ENCODE measurements at places on chromosomes 11 and 22.

DNA sequence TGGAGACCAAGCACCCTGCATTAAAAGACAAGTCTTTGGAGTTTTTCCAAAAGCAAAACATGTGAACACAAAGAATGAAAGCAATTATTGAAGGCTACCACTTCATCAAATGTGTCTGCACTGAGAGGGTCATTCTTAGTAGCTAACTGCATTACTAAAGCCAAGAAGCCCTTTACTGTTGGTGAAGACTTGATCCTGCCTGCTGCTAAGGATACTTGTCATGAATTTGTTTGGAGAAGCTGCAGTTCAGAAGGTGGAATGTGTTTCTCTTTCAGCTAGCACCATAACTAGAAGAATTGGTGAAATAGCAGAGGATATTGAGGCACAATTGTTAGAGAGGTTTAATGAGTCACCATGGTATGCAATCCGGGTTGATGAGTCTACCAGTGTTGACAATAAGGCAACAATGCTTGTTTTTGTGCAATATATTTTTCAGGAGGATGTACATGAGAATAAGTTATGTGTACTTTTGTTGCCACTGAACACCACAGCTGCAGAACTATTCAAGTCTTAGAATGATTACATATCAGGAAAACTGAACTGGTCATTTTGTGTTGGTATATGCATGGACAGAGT is 457.3 kb upstream of the ISX start:
- no peak for DNase-seq

GRCh38 chr11:10973416-10973815 is 115.6 kb upstream of the ZBED5 start:
- DNase-seq = no peak

DNA sequence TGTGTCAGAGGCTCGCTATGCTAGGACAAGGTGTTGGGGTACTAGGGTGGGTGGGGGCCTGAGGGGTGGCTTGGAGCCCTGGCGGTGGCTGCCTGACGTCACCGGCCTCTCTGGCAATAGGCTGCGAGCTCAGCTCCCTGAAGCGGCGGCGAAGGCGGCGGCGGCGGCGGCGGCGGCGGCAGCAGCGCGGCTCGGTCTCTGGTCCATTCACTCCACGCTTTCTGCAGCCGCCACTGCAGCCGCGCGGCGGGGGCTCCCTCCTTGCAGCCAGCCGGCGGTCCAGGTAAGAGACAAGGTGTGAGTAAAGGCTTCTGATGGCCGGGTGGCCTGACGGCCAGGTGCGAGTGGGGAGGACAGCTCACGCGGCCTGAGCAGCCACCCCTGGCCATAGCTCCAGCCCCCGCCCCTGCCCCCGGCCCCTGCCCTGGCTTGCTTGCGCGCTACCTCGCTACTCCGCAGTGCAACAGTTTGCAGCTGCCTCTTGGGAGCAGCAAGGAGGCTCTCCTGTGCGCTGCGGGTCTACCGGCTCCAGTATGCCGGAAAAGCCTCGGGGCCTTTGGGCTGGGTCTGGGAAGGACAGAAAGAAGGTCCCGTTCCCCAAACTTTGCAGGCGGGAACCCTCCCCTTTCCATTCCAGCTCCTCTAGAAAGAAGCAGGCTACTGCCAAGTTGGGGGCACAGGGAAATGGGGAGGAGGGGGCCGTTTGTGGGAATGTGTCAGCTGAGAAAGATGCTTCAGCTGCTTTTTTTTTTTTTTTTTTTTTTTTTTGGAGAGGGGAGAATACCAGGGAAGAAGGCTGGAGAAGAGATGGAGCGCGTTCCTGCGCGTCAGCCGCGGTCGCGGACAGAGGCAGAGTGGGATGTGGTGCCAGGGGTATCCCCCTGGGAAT is at the start of gene C11orf87:
C11orf87 (plus strand) TSS at position 210 of the 889 bp plus-strand sequence. CDS start 1,444 bp downstream, outside the sequence.
- peak; percentile 8 for DNase-seq

DNA sequence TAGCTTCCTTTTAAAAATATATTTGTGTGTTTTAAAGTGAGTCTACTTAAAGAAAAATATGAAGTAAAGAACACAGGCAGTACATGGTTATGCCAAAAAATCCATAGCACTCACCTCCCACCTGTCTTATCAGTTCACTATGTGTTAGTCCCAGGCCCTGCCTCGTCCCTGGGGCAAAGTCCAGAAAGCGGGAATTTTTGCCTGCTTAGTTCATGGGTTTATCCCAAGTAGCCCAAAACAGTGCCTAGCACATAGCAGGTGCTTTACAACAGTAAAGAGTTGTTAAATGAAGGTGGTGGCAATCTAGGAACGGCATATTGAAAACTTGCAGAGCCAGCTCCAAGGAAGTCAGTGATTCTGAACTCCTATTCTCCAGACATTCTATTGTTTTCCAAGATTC is 154.0 kb downstream of the MN1 start:
- DNase-seq = no peak

DNA sequence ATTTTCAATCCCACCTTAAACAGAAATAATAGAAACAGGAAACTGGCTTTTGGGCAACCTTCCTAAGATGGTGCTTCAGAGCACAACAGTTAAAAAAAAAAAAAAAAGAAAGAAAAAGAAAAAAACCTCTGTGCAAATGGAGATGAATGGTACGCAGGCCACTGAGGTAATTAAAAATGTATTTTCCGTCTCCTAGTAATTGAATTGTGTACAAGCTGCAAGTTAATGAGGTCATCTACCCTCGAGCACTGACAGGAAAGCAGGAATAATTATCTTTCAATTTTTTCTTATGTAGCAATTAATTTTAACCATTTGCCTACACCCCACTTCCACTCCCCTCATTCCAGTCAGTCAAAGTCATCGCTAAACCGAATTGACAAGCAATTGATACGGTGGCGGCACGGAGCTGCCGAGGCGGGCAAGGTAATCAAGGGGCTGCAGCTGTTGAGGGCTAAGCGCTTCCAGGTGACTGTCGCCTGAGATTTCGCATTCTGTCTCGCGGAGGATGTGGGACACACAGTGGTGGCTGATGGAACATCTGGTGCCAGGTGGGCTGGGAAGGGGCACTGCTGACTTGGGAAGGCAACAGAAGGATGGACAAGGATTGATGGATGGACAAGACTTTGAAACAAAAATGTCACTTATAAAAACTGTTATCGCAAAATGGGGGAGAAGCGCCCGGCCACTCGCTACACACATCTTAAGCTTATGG is 109.4 kb downstream of the RCN1 start:
- no peak for DNase-seq

DNA sequence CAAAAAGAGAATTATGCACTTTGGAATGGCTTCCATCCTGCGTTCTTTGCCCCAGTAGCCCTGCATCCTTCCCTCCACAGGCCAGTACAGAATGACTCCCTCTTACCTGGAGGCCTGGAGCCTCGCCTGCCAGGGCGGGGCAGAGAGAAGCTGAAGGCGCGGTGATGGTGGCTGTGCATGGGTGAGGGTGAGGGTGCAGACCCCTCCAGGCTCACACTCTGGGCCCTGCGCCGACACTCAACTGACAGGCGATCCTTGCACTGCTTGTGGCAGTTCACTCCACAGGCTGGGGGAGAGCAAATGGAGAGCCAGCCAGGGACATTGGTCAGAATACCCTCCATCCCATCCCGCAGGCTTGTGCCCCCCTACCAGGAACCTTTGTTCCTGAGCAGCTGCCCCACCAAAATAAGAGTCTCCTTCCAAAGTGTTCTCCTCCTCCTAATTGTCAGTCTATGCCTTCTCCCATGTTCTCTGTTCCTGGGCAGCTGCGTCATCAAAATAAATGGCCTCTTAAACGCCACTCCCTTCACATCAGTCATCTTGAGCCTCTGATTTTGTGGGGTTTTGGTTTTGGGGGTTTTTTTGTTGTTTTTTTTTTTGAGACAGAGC is 5.9 kb upstream of the NRXN2 start:
- DNase-seq = no peak
